ENCODE measurements at places on chromosomes 4 and X.

- DNase-seq, result peak; percentile 35
Observed at GRCh38 chrX:15448010-15448639, 45.0 kb downstream of the PIR start.

DNA sequence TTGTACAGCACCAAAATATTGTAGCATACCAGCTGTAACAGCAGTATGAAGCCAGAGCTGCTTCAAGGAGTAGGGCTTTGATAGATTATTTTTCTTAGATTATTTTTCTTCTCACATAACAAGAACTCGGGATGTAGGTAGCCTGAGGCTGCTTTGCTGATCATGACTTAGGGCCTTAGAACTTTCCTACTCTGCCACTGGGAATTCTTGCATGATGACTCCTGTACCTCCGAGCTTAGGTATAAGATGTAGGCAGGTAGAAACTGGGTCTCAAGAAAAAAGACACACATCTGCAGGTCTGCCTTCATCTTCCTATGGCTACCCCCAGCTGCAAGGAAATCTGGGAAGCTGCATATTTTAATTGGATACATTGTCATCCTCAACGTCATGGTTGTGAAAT is 115.9 kb upstream of the PNPLA4 start:
- no peak for DNase-seq

- no peak for DNase-seq
Observed at GRCh38 chr4:32061916-32062315, 1341.7 kb downstream of the PCDH7 start.

DNA sequence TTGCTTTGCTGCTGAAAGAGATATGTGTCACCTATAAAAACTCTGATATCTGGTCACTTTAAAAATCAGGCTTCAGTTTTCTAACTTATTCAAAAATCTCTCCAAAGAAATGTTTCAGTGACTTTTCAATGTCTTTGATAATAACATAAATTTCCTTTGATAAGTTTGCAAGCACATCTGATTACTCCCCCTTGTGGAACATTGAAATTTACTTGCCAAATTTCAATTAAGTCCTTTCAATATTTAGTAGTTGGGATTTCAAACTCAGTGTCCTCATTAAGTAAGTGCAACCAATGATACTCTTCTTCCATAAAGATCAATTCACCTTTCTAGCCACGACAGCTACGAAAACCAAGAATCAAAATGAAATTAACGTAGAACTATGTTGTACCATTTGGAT is 151.3 kb upstream of the FAM47C start:
- no peak for DNase-seq

- DNase-seq, result no peak
Observed at GRCh38 chr4:110071466-110071865, 126.9 kb downstream of the ELOVL6 start.

- no peak for DNase-seq
Observed at GRCh38 chr4:73244945-73245601, 13.5 kb downstream of the ANKRD17 start.

DNA sequence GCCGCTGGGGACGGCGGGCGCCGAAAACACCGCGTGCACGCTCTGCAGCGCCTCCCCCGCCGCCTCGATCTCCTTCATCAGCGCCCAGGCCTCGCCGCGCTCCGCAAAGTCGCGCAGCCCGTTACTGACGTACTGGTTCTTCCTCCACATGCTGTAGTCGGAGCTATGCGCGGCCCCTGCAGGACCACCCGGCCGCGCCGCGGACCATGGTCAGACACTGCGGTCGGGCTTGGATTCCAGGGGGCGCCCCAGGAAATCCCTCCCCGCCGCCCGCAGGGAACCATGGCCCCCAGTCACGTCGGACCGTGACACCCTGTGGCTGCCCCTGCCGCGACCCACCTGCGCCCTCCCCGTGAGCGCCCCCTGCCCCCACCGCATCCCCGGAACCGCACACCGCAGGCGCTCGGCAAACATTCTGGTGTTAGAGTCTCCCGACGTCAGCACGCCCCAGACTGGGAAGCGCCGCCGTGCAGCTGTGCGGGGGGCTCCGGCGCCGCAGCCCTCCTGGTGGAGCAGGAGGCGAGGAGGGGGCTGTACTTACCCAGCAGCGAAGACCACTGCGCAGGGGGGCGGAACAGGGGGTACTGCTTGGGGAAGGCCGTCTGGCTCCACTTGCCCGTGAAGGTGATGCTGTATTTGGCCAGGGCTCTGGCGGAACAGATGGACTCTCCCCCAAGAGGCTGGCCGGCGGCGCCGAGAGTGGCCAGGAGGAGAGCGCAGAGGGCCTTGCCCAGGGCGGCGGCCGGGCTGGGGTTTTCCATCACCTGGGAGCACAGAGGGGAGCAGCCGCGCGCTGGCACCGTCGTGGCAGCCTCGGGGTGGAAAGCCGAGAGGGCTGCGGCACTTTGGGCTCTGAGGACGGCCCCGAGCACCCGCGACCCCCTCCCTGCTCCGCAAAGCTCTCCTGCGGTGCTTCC is 814 bp downstream of the SPON2 start:
- no peak for DNase-seq

GRCh38 chr4:173367285-173367684 is 3.5 kb upstream of the SAP30 start:
- DNase-seq, result no peak

DNA sequence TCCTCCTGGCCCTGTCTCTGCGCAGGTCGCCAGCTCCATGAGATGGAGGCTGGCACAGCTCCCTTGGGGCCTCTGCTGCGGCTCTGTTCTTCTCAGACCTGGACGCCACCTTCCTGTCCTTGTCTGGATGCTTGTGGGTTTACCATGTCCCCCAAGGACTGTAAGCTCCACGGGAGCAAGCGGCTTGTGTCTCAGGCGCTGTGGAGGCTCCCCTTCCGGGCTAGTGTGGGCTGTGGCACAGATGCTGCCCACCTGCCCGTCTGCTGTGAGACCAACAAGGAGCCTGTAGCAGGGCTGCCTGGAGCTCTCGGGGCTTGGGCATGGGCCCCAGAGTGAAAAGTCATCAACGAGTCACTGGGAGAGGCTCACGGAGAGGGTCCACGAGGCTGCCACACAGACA is 25.2 kb downstream of the NAT8L start:
- no peak for DNase-seq

GRCh38 chrX:72308566-72309296 is 3.0 kb upstream of the CITED1 start:
- peak; percentile 66 for DNase-seq

GRCh38 chr4:142778900-142779299 is 67.2 kb downstream of the INPP4B start:
- peak; percentile 12 for DNase-seq

DNA sequence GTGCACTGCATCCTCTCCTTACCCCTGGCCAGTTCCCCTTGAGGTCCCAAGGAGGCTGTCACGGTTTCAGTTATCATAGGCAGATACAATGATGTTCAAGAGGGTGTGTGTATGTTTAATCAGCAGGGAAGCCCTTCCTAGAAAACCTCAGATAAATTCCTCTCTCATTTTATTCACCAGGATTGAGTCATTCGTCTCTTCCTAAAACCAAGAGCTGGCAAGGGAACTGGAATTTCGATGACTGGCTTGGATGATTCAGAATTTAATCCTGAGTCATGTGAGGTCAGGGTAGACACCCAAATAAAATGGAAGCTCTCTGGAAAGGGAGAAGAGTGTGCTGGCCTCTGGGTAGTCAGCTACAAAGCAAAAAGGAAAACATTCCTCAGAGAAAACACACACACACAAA is 106.2 kb upstream of the RAPGEF2 start:
- DNase-seq, result peak; percentile 84

GRCh38 chr4:8364141-8364540 is 76.4 kb downstream of the ACOX3 start:
- no peak for DNase-seq

DNA sequence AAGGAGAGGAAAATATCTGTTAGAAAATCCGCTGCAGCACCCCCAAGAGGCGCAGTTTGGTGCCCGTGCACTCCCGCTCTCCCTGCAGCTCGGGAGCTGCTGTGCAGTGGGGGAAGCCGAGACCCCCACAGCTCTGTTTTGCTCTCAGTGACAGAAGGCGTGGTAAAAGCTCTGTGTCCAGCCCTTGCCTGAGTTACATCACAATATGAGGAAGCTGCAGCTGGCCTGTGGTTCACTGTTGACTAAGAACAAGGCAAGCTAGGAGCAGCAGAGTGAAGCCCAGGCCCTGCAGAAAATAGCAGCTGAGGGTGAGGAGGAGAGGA is 88.5 kb upstream of the ADRA2C start:
- DNase-seq, result no peak

DNA sequence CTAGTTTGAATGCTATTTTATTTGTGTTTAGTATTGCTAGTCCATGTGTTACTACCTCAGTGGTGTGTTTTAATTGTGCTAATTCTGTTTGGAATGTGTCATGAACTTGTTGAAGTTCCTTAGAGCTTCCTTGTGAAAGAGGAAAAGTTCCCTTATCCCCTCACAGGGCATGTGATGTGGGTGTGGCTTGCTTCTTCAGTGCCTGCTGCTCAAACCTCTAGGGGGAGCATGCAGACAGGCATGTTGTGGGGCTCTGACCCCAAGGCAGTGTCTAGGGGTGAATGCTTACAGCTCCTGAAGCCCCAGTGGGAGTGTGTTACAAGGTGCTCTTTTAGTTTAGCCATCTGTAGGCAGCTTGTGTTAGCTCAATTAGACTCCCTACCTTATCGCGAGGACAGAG is 86.5 kb downstream of the MAGED4 start:
- no peak for DNase-seq

GRCh38 chr4:13349096-13349495 is 135.0 kb downstream of the RAB28 start:
- peak; percentile 55 for DNase-seq

Data from AG20443 (cell line).